Type B pancreatic cell (in vitro differentiated cells): ENCODE measurements at places on chromosomes 12 and 14. TPM values are rescaled to one million over a fixed set of nuclear protein-coding genes. Genes with fewer than 3 reads are reported as not detected.

ITGB7 gene
- 3.2 and 4.2 TPM in 2 replicates for total RNA-seq

CCDC197 gene
- total RNA-seq = not detected in 2 replicates

GDF3 gene
- total RNA-seq = not detected in 2 replicates

KRT8 gene
- total RNA-seq = 768 and 2,227 TPM in 2 replicates

CEP128 gene
- 7.4 and 17.7 TPM in 2 replicates for total RNA-seq

GLIPR1L2 gene
- 0.17 and 0.77 TPM in 2 replicates for total RNA-seq

GRCh38 chr14:94111276-94112095 lies 950 bp downstream of the IFI27 start:
- H3K4me1 ChIP-seq = peaks cover 7% of the 10 kb centered on the region
- peaks cover 1% of the 10 kb centered on the region for H3K27me3 ChIP-seq
- no peak overlapping the region for H3K27ac ChIP-seq
- DNase-seq = peak; percentile 67

DNA sequence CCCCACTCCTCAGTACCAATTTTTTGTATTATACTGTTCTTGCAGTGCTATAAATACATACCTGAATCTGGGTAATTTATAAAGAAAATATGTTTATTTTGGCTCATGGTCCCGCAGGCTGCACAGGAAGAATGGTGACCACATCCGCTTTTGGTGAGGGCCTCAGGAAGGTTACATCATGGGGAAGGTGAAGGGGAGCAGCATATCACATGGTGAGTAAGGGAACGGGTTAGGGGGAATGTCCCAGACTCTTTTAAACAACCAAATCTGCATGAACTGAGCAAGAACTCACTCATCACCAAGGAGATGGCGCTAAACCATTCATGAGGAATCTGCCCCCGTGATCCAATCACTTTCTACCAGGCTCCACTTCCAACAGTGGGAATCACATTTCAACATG lies 40.0 kb downstream of the OSBPL8 start:
- H3K36me3 ChIP-seq = peaks cover 29% of the 10 kb centered on the region
- no peak overlapping the region for H3K4me3 ChIP-seq
- no peak for DNase-seq

DNA sequence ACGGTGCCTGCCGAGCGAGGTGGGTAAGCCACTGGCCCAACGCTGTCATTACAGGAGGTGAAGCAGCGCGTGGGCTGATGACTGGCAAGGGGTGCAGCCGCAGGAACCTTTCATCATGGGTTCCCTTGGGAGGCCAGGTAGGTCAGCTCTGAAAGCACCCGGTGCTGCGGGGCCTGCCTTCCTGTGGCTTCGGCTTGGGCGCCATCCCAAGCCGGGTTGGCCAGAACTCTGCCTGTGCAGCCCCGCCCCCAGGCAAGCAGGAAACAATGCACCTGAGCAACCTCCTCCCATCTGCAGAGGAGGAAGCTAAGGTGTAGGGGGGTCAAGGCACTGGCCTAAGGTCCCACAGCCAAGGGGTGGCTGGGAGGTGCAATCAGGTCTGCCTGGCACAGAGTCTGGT lies 20.0 kb upstream of the HHIPL1 start:
- H3K4me1 ChIP-seq = peaks cover 30% of the 10 kb centered on the region
- DNase-seq = no peak
- H3K27ac ChIP-seq = no peak overlapping the region
- H3K4me3 ChIP-seq = no peak overlapping the region
- no peaks in the 10 kb centered on the region for H3K36me3 ChIP-seq

DNA sequence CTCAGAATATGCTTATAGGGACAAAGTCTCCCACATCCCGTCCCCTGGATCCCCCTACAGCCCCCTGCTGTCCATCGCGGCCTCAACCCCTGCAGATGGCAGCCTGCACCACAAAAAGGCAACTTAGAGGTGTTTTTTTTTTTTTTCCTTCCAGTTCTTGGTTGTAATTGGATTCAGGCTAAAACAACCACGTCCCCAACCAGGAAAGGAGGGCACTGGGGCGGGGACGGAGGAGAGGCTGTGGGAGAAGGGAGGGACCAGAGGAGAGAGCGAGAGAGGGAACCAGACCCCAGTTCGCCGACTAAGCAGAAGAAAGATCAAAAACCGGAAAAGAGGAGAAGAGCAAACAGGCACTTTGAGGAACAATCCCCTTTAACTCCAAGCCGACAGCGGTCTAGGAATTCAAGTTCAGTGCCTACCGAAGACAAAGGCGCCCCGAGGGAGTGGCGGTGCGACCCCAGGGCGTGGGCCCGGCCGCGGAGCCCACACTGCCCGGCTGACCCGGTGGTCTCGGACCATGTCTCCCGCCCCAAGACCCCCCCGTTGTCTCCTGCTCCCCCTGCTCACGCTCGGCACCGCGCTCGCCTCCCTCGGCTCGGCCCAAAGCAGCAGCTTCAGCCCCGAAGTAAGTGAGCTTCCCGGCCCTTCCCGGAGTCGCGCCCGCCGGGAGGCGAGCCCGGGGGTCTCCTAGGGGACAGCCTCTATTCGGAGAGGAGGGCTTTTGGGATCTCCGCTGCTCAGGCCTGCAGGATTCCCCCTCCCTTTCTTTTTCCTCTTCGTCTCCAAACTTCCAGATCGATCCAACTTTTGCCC lies at the start of gene MMP14:
TSS of gene MMP14 (plus strand) at position 285 of the 813 bp plus-strand sequence. CDS start at position 518, 233 bp downstream.
- no peaks in the 10 kb centered on the region for H3K27me3 ChIP-seq
- H3K27ac ChIP-seq = peak within 1 kb of the TSS; percentile 97
- peak within 1 kb of the TSS; percentile 100 for H3K4me3 ChIP-seq
- DNase-seq = no peak
- H3K36me3 ChIP-seq = peaks cover 4% of the 10 kb centered on the region
- peaks cover 19% of the 10 kb centered on the region for H3K4me1 ChIP-seq

DNA sequence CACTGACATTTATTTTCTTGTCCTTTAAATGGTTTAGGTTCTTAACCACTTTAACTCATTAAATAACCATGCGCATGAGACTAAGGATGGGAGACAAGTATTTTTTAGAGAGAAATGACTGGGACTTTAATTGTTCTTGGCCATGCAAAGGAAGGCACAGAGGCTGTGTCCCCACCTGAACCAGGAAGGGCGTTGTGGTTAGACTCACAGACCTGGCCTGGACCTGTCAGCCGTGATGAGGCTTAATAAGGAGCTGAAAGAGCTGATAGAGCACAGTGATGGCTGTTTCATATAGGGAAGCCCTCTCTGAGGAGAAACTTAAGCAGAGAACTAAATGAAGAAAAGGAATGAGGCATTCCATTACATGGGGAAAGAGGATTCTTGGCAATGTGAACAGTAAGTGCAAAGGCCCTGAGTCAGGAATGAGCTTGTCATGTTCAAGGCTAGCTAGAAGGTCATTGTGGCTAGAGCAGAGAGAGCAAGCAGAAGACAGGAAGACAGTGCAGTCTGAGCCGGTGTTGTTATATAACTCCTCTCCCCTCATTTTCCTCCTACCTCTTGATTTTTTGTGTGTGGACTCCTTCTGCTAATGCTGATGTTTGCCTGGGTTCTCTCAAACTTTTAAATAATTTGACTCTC lies 74.4 kb upstream of the ANO4 start:
- H3K36me3 ChIP-seq = no peaks in the 10 kb centered on the region
- H3K4me1 ChIP-seq = peaks cover 19% of the 10 kb centered on the region
- no peak overlapping the region for H3K4me3 ChIP-seq
- H3K27ac ChIP-seq = no peak overlapping the region
- no peak for DNase-seq

- DNase-seq = no peak
- H3K27me3 ChIP-seq = no peaks in the 10 kb centered on the region
- peaks cover 53% of the 10 kb centered on the region for H3K4me1 ChIP-seq
- H3K36me3 ChIP-seq = peaks cover 17% of the 10 kb centered on the region
Observed at GRCh38 chr14:100072783-100073346, 7.6 kb downstream of the EVL start.

- peaks cover 28% of the 10 kb centered on the region for H3K27me3 ChIP-seq
- no peak for DNase-seq
- peaks cover 19% of the 10 kb centered on the region for H3K36me3 ChIP-seq
- peak overlapping the region; percentile 28 for H3K27ac ChIP-seq
- peaks cover 20% of the 10 kb centered on the region for H3K4me1 ChIP-seq
Observed at GRCh38 chr12:5439788-5440300, 7.9 kb downstream of the NTF3 start.

GRCh38 chr12:106499628-106500027 lies 83.2 kb upstream of the RFX4 start:
- peaks cover 28% of the 10 kb centered on the region for H3K36me3 ChIP-seq
- DNase-seq = no peak
- H3K4me1 ChIP-seq = no peaks in the 10 kb centered on the region
- no peak overlapping the region for H3K4me3 ChIP-seq
- no peaks in the 10 kb centered on the region for H3K27me3 ChIP-seq
